Bronchial epithelial cell (primary cell): ENCODE measurements at places on chromosomes 3 and 15.

DNA sequence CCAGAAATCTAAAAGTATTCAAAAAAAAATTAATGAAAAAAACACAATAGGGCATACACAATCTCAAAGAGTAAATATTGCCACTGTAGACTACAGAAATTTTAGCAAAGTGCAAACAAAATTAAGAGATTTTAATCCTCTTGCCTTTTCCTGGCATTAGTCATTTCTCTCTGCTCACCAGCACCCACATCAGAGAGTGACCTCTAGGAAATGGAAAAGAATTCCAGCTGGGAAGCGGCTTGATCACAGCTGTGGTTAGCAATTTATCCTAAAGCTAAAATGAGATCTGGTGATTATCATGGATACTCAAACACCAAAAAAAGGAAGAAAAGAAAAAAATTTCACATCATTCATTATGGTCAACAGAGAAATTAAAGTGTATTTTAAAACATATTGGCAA, 7.5 kb downstream of the CSNK1G1 start:
- no peak for DNase-seq

GRCh38 chr3:107994181-107994580, 96.7 kb downstream of the CD47 start:
- peak; percentile 53 for DNase-seq

GRCh38 chr3:32157600-32158264, 51.3 kb downstream of the GPD1L start:
- no peak for DNase-seq

DNA sequence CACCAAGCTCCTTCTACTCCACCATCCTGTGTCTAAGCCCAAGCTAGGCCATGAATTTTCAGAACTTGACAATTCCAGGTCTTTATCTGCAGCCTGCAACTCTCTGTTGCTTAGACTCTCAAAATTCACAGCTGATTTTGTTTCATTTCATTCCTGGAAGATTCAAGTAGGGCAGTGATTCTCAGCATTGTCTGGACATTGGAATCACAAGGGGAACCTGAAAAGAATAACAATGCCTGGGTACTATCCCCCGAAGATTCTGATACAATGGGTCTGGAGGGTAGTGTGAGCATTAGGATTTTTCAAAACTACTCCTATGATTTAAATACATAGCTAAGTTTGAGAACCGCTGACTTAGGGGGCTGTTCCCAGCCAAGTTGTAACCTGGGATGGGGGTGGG, 534.7 kb upstream of the IL12A start:
- DNase-seq = no peak

GRCh38 chr15:91660174-91660649, 193.3 kb upstream of the SLCO3A1 start:
- DNase-seq = no peak

DNA sequence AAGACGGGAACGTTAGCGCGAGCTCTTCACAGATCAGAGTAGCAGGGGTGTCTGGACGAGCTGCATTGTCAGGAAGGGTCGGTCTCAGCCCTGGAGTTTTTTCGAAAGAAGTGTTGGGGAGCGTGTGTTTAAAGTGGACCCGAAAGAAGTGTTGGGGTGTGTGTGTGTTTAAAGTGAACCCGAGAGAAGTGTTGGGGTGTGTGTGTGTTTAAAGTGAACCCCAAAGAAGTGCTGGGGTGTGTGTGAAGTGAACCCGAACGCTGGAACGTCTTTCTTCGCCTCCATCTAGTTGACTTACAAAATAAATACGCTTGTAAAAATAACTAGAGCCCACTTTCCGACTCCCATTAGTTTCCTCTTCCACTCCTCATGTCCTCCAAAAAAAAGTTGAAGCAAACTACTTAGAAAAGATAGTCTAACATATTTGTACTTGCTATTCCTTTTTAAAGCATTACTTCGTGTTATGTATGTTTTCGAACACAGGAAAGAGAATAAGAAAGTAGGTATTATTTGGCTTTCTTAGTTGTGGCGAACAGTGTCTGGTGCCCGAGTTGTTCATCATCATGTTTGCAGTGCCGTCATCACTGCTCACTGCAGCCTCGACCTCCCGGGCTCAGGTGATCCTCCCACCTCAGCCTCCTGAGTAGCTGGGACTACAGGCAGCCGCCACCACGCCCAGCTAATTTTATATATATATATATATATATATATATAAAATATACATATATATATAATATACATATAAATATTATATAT, 1.0 kb downstream of the LRCH3 start:
- DNase-seq = peak; percentile 31

GRCh38 chr3:144458283-144458682, 486.7 kb downstream of the DIPK2A start:
- no peak for DNase-seq

DNA sequence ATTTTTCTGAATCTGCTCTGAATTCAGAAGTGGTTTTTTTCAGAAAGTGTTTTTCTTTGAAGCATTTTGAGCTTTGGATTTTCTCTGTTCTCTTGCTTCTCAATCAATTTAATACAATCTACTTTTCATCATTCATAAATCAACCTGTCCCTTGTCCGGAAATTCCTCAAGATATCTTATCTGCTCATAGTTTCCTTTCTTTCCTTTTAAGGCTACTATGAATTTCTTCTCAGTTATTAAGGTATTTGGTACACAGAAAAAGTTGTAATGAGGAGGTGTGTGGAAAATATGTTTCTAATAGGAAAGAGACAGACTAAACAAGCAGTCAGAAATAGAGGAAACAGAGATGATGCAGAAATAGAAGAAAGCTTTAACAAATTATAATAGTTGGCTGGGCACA, 14.4 kb downstream of the CGGBP1 start:
- DNase-seq = no peak

GRCh38 chr3:177440456-177441104, 243.3 kb upstream of the TBL1XR1 start:
- DNase-seq = peak; percentile 73

GRCh38 chr3:164620423-164620822, 457.9 kb downstream of the SI start:
- DNase-seq = no peak

DNA sequence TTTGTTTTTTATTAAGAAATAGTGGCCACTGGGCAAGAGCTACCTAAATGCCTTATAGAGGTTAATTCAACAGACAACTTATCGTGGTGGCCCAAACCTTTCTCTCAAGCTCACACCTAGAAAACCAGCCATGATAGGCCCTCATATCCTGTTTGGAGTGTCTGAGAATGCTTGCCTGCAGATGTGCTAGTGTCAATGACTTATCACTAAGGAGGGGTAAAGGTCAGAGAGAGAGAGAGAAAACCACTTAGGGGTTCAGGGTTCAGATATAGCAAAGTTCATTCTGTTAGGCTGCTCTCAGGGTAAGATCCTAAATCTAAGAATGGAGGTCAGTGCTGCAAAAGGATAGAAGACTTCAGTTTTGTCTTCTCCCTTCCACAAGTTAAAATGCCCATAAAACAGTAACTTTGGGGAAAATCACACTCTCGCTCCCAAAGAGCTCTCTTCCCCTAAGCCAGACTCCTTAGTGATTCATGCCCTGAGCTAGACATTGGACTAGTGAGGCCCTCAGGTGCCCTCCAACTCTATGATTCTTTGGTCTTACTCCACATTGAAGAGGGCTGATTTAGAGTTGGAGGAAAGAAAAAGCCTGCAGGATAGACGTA, 30.3 kb upstream of the B3GNT5 start:
- no peak for DNase-seq

- no peak for DNase-seq
These were observed 1209.6 kb downstream of the ZPLD1 start for GRCh38 chr3:103644450-103644849.

GRCh38 chr3:12993517-12994356, 79.5 kb downstream of the IQSEC1 start:
- no peak for DNase-seq

GRCh38 chr3:39122813-39123212, 15.3 kb downstream of the TTC21A start:
- no peak for DNase-seq

DNA sequence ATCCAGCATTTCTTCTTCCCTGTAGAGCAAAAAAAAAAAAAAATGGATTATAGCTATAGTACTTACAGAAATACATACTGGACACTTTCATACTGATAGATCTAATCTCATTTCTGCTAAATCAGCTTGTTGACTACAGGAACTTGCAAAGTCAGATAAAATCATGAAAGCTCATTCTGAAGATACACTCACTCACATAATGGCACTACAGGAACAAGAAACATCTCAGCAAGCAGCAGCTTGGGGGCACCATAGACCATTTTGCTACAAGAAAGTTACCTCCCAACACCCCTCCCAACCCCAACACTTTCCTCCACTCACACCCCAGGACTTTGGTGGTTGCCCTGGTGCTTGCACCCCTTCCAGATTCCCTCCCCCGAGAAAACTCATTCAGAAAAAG, 4.6 kb downstream of the MYH15 start:
- no peak for DNase-seq

DNA sequence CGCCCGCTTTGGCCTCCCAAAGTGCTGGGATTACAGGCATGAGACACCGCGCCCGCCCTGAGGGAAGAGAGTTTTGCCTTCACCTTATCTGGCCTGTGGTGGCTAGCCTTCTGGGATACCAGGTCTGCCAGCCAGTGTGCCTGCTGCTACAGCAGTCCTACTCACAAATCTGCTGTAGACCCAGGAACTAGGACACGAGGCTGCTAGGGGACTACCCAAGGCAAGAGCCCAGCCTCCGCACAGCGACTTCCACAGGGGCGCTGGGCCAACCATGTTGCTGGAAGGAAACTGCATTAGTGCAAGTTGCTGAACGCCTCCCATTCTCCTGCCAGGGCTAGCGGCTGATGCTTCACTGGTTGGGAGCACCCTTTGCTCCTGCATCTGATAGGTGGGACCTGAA, 53.7 kb downstream of the DHX30 start:
- DNase-seq = no peak

GRCh38 chr15:34206011-34206410, 3.9 kb downstream of the KATNBL1 start:
- peak; percentile 69 for DNase-seq

DNA sequence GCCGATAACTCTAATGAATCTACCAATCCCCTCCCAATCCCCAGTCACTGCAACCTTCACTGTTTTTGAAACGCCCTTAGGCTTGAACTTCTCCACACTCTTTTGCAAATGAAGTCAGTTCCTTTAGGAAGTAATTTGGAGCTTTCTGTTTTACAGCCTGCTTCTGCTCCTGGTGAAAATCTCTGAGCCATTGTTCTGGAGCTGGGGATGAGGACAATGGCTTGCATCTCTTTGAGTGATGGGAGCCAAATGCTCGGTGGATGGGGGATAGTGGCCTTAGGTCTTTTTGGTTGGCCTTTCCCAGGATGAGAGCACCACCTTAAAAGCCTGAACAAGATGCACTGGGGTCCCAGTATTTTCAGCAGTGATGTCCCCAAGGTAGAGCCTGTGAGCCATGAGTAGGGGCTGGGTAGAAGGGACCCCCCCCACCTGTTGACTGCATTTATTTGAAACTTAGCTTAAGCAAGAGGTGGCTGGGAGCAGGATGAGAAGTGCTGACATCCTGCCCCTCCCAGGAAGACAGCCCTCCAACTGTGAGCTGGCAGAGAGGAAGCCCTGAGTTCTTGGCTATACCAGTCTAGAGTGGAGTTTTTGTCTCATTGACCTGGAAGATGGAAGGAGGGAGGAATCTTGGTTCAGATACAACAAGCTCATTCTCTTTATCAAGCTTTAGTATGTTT, 7.6 kb upstream of the MYO5C start:
- no peak for DNase-seq

DNA sequence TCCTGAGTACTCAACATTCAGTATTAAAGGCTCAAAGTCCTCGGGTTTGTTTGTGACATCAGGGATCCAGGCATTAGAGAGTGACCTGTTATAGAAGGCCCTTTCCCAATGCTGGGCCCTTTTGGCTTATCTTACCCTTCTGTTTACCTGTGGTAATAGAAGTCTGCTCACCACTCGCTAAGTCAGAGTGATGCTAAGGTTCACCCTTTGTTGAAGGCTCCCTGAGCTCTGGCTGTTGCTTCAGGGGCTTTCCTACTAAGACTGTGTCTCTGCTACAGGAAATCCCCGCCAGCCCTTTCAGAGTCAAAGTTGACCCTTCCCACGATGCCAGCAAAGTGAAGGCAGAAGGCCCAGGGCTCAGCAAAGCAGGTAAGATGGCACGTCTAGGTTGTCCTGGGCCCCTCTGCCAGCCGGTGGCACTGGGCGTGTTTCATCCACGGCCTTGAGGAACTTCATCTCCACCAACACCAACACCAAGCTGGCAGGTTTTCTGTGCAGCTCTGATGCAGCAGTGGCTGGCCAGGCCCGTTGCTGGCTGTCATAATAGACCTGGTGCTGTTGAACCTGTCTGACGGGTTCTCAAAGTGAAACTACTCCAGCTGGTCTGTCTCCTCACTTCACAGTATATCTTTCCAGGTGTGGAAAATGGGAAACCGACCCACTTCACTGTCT, 99.1 kb downstream of the DNASE1L3 start:
- peak; percentile 76 for DNase-seq

- DNase-seq = peak; percentile 20
These were observed 810.3 kb downstream of the VGLL3 start for GRCh38 chr3:86180696-86181095.

- DNase-seq = no peak
These were observed 25.3 kb downstream of the FAM98B start for GRCh38 chr15:38479266-38479665.

GRCh38 chr15:98174286-98174685, 213.8 kb downstream of the ARRDC4 start:
- DNase-seq = peak; percentile 26

DNA sequence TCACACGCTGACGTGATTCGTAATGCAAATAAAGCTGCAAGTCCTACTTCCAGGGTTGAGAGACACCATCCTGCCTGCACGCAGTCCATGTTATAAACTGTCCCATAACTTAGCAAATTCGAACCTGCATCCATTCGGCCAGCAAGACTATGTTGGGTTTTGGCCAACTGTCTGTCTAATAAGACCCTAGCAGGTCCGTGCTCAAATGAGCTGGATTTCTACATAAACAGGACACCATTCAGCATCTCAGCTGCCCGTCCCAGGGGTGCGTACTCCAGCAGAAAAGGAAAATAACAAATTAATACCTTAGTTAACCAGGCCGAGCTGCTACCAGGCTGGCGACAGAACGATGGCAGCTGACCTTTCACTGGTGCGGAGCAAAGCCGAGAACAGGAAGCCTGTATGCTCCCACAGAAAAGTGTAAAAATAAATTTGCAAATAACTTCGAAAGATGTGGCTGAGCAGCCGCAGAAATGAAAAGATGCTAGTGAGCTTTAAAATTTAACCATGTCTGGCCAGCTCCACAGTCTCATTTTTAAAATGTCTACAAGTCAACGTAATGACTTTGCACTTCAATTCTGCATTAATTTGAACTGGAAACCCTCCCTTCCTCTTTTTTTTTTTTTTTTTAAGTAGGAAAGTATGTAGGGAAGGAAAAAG, 97.1 kb upstream of the SNRPA1 start:
- no peak for DNase-seq

- DNase-seq = peak; percentile 9
These were observed 517.5 kb upstream of the UBE2E2 start for GRCh38 chr3:22685597-22685996.

GRCh38 chr3:182717216-182717615, 76.1 kb upstream of the ATP11B start:
- no peak for DNase-seq

GRCh38 chr3:113152849-113153248, 58.5 kb upstream of the BOC start:
- DNase-seq = no peak

- no peak for DNase-seq
These were observed 123.7 kb downstream of the WDR76 start for GRCh38 chr15:43950531-43950930.

- no peak for DNase-seq
These were observed 222.8 kb upstream of the TBL1XR1 start for GRCh38 chr3:177419904-177420601.

GRCh38 chr3:17942856-17943255, 200.4 kb upstream of the TBC1D5 start:
- DNase-seq = peak; percentile 55
